ENCODE measurements at places on chromosomes 1 and 21.

DNA sequence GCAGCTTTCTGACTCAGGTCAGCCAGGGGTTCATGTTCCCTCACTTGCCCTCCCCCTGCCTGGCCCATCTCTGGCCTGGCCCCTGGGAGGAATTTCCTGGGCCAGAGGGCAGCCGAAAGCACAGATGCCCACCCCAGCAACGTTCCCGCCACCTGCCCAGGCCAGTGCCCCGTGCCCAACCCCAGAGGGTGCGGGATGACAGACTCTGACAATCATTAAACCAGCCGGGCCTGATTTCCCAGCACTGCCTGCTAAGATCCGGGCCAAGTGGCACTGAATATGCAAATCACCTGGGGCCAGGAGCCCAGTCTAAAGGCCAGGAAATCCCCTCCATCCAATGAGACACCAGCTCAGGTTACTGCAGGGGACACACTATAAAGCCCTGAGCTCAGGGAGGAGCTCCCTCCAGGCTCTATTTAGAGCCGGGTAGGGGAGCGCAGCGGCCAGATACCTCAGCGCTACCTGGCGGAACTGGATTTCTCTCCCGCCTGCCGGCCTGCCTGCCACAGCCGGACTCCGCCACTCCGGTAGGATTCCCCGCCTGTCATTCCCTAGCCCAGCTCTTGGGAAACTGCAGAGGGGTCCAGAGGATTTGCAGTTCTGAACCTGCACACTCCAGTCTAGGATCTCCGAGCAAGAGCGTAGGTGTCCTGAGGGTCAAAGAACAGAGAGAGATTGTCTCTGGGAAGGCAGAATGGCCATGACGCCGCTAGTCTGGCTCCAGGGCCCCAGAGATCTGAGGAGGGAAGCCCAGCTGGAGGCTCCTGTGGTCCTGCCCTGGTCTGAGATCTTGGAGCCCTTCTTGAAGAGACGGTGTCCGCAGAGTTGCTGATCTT, at the start of gene ELF3:
Gene ELF3, plus strand, starts transcription at position 408 of the 836 bp plus-strand sequence. CDS start 550 bp downstream, outside the sequence.
- no peak for DNase-seq

DNA sequence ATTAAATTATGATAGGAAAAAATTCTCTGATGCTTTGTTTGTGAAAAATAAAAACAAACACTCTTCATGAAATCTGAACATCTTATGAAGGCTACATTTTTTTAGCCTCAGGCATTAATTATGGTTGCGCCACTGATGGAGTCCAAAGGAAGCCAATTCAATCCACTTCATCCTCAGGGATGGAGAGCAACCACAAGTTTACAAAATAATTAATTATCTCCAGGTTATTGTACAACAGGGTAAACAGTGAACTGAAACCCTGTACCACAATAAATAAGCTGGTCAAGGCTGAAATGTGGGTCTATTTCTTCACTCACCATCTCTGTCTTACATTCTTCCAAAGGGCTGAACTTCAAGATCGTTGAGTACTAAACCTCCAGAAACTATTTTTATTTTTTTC, 49.2 kb downstream of the MRPL39 start:
- no peak for DNase-seq

DNA sequence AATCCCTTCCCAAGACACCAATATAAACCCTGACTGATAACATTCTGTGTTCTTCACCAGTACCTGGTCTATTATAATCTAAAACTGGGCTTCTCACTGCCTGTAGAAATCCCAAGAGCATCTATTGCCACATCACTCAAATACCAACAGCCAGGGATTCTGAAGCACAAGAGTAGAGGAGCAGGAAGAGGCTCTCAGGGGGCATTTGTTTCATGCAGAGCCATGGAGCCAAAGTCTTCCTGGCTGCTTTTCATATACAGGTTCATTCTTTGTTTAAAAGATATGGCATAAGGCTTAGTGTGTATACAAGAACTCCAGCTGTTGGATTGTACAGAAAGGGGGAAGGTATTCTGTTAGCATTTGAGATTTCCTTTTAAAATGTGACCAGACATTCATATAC, 38.2 kb upstream of the USH2A start:
- no peak for DNase-seq

- no peak for DNase-seq
These were observed 12.7 kb downstream of the ADAMTS1 start for GRCh38 chr21:26832546-26832945.

GRCh38 chr1:212754193-212754592, 37.4 kb downstream of the NSL1 start:
- no peak for DNase-seq

GRCh38 chr1:15226388-15227255, 20.4 kb upstream of the FHAD1 start:
- DNase-seq: no peak
